ENCODE measurements at places on chromosomes 12 and 14.

- DNase-seq, result no peak
Observed at GRCh38 chr14:69298131-69299071, 38.4 kb downstream of the GALNT16 start.

GRCh38 chr14:53509276-53510244 lies 356.4 kb upstream of the DDHD1 start:
- DNase-seq, result no peak

- no peak for DNase-seq
Observed at GRCh38 chr12:26017484-26018211, 59.2 kb downstream of the RASSF8 start.

- no peak for DNase-seq
Observed at GRCh38 chr12:80472236-80472635, 28.2 kb downstream of the PTPRQ start.

- DNase-seq, result no peak
Observed at GRCh38 chr12:26874501-26875296, 41.7 kb upstream of the ITPR2 start.

DNA sequence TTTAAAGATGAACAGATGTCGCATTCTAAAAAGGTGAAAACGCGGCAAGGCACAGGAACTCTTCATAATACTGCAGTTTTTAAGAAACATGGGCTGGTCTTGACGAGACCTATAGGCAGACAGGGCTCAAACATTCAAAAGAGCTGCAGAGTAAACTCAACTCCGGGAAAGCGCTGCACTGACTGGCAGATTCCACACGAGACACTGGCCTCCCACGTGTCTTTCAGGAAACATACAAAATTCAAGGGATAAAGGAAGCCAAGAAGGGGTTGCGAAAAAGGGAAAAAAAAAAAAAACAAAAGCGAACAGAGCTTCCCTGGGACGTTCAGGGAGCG lies 614 bp upstream of the ARF6 start:
- DNase-seq, result no peak

GRCh38 chr12:75289753-75290152 lies 40.4 kb downstream of the CAPS2 start:
- no peak for DNase-seq

DNA sequence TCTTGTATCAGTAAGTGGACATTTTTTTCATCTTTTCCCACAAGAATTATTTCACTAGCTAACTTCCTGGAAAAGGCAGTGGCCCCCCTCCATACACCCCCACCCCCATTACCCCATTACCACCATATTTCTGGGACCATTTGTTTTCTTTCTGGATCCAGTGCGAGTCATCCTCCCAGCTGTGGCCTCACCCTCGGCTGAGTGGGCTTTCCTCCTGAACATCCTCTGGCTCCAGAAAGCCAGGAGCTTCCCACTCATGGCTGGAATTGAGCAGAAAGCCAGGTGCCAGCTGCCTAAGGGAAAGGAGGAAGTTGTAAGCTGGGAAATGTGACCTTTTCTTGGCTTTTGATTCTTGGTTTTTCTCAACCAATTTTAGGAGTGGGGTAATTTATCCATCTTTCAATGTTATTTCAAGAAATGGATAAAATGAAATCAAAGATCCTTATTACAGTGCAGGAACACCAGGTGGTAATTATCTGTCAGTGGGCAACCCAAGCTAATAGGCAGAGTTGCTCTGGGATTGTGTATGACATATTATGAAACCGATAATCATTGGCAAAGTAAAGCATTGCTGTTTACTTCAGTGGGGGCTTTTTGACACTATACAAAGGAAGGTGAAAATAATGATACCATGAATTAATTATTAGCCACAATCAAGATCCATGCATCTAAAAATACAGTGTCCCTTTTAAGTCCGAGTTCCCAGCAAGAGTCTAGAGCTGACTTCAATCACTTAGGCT lies 124.6 kb downstream of the KICS2 start:
- DNase-seq, result no peak

- no peak for DNase-seq
Observed at GRCh38 chr12:96263449-96263902, 69.3 kb downstream of the ELK3 start.

- no peak for DNase-seq
Observed at GRCh38 chr12:48054955-48055821, 50.7 kb downstream of the SENP1 start.

DNA sequence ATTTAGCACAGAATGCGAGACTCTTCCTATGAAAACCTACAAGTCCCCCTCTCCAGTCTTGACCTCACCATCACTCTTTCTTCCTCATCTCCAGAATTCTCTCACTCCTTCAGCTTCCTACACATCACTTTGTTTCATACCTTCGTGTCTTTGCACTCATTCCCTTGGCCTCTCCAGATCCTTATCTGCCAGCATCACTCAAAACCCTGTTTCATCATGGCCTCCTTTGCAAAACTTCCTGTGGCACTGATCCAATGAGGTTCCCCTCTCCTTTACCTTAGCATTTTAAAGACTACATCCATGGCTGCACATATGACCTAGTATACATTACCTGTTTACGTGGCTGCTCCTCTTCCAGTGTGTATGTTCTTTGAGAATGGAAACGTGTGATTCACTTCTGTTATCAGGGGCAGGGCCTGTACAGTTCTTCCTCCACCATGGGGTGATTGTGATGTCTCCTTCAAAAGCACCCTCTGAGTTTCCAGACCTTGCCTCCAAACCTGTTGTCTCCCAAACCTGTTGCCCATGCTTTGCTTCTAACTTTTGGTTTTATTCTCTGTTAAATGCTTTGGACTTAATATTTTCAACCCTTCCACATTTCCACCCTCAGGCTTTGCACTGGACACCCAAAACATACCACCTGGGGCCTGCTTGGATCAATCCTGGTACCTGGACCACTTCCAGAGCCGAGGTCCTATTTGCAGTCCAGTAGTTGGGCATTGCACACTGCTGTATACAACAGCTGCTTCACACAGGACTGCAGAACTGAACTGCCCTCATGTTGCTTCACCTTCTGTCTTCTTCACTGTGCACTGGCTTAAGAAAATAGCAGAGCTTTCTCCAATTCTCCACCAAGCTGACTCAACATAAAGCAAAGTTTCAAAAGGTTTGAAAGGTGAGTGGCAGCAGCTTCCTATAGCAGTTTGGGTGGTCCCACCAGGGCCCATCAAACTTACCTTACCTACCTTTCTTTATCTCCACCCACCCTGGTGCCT lies 131.7 kb downstream of the LLPH start:
- DNase-seq, result no peak

DNA sequence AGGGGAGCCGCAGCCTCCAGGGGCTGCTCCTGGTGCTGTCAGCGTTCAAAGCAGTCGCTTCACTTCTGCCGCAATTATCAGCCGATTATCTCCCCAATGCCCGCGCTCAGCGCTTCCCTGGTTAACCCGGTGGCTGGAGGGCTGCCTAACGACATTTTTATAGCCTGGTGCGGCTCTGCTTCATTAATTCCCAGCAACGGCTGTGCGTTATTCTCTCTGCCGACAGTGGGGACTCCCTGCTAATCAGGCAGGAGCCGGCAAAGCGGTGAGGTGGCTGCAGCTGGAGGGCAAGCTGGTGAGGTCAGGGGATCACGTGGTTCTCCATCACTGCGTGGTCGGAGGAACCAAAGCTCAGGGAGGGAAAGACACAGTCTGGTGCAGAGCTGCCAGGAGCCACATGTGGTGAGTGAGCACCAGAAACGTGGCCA lies 62.9 kb downstream of the GLRX5 start:
- no peak for DNase-seq

DNA sequence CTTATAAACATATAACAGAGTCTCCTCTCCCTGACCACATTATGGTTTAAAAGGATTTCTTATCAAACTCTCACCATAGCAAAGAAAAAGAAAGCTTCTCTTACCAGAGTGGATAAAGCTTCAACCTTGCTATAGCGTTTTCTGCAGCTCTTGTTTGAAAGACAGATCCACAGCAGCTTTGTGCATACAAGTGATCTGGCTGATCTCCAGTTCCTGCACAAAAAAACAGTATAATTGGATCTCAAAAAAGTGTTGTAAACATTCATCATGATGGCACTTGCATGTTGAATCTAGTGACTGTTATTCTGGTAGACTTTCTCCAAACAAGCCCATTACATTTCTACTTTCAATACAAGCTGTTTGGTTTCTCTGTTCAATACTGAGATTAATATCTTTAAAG lies 178.9 kb upstream of the MGAT4C start:
- no peak for DNase-seq

- DNase-seq, result no peak
Observed at GRCh38 chr12:3173008-3173553, 95.9 kb downstream of the TSPAN9 start.

GRCh38 chr12:62335796-62336195 lies 75.6 kb downstream of the USP15 start:
- DNase-seq, result no peak

DNA sequence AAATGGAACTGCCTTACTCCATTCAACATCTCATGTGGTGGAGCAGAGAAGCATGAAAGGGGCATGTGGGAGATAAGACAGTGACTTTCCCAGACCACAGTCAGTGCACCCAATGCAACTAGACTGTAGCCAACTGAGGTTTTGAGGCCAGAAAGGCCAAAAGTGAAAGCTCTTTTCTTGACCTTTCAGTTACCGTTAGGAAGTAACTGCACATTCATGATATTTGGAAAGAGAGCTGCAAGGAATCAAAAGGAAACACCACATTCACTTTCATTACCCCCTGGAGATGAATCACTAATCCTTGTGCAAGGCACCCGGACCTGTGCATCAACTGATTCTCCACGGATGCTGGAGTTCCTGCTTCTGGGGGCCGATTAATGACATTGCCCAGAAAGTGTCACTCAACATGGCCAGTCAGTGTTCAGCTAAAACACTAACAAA lies 72.9 kb upstream of the ELK3 start:
- no peak for DNase-seq
